ENCODE measurements at places on chromosomes 13 and 19.

- no peak for DNase-seq
Observed at GRCh38 chr13:98517576-98518310, 59.2 kb downstream of the STK24 start.

DNA sequence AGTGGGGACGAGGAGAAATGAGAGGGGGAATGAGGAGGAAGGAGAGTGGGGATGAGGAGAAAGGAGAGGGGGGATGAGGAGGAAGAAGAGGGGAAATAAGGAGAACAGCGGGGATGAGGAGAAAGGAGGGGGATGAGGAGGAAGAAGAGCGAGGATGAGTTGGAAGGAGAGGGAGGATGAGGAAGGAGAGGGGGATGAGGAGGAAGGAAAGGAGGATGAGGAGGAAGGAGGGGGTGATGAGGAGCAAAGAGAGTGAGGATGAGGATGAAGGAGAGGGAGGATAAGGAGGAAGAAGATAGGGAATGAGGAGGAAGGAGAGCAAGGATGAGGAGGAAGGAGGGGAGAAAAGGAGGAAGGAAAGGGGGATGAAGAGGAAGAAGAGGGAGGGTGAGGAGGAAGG, 14.0 kb upstream of the VSTM2B start:
- no peak for DNase-seq

GRCh38 chr19:43765109-43765876, 10.5 kb upstream of the SMG9 start:
- DNase-seq: peak; percentile 52

DNA sequence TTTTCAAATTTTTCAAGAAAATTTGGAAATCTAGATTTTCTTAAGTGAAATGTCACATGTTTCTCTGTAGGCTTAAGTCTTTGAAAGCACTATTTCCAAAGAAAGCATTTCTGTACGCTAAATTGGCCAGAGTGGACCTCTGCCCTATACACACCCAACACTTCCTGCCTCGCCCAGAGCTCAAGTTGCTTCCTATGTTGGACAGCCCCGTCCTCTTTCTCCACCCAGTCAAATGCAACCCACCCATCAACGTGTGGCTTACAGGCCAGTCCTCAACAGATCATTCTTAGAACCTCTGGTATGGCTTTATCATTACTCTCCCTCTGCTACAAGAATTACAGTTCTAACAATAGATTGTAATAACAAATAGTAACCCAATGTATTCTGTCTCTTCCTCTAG, 24.2 kb downstream of the KLF12 start:
- no peak for DNase-seq

DNA sequence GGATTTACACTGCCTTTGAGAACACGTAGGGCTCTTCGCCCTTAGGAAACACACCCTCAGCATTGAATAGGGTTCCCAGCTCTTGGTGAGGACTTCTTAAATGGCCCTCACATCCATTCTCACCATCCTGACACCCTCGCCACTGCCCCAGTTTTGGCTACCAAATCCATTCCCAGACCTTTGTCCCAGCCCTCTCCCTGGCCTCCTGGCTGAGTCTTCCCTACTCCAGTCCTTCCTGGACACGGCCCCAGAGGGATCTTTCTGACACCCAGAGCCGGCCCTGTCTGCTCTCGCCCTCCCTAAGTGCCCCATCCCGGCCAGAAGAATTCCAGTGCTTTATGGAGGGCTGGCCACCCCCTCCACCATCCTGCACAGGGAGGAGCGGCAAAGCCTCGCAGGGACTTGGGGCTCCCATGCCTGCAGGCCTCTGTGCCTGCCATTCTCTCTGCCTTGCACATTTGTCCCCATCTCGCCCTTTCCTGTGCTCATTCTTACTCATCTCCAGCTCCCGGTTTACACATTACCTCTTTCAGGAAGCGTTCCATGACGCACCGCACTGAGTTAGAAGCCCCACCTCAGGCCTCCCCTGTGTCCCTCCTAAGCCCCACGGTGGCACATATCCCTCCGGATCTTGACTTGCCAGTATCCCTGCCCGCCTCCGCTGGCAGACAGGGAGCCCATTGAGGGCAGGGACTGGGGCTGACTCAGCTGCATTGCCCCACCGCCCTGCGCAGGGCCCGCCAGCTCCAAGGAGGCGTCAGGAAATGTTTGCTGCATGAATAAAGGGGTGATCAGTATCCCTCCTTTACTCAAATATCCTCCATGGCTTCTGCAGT, 11.0 kb upstream of the KLK14 start:
- no peak for DNase-seq

DNA sequence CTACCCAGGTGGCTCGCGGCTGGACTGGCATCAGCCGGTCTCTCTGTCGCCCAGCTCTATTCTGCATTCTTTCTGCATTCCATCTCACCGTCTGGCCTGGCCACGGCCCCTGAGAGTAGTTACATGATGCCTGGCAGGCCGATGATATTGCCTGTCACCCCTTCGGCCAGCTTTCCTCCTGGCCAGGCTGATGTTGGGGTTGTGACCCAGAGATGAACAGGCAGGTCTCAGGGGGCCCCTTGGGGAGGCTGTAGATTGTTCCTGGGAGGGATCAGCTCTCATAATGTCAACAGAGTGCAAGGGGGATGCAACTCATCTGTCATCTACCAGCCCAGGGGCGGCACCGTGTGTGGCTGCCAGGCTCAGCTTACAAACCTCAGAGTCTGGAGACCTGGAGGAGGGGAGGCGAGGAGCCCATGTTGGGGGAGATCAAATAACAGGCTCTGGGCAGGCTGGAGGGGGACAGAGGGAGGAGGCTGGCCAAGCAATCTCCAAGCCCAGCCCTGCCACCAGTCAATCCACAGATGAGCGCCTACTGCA, 13.6 kb upstream of the FBXO17 start:
- DNase-seq: no peak
